ENCODE measurements at places on chromosomes 5 and 9. TPM values are rescaled to one million over a fixed set of nuclear protein-coding genes. Genes with fewer than 3 reads are reported as not detected.

DNA sequence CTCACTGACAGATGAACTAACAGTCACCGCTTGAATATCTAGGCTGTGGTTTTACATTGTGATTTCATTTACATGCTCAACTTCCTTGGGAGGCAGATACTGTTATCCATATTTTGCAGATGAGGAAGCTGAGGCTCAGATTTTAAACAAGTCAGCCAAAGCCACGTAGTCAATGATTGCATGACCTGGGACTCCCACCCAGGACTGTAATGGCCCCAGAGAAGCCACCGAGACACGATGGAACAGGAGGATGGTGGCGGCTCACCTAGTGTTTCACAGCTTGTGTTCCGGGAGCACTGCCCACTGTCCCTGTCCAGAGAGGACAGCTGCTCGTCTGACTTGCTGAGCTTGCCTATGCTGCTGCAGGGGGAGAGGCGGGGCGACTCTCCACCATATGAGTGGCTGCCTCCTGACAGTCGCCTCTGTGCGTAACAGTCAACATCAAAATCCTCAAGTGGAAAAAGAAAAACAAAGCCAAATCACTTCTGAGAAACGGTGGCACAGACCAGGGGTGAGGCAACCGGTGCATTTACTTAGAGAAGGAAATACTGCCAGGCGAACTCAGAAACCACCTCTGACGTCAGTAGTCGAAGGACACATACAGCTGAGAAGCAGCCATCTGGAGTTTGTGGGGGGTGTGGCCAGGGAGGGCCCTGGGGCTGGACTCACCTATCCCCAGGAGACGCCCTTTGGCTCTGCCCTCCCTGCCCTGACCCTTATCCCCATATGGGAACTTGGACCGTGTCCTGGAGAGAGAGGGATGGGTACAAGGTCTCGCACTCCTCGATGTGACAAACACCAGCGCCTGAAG, 82.5 kb downstream of the PRRT1B start:
- no peak for DNase-seq

DNA sequence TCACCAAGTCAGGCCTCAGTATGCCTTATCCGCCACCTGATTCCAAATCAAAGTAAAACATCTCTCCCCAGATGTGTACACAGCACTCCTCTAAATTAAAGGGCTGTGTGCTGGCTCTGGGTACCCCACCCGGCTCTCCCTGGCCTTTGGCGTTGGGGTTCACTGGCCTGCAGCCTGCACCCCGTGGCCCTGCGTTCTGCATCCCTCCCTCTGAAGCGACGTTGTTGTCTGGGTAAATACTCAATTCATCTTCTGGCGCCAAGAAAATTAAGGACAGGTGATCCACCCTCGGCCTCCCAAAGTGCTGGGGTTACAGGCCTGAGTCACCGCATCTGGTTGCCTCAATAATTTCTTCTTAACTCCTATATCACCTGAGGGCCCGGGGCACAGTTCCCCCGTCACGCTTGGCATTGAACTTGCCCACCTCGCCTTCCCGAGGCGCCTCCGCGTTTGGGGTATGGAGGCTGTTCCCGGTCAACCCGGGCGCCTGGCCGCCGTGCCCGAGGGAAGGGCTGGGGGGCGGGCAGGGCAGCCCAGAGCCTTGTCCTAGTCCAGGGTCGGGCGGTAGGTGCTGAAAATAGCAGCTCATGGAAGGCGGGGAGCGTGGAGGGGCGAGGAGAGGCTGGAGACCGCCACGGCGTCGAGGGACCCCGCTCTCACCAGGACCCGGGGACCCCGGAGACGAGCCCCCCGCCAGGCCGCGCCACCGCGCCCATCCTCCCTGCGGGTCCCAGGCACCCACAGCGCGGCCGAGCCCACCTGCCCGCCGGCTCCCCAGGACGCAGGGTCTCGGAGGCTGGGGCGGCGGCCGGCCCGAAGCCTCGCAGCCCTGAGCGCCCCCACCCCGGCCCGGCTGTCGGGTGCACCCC, 531 bp downstream of the ABO start:
- no peak for DNase-seq

- DNase-seq, result no peak
Observed at GRCh38 chr9:129551393-129551973, 69.4 kb downstream of the C9orf50 start.

DNA sequence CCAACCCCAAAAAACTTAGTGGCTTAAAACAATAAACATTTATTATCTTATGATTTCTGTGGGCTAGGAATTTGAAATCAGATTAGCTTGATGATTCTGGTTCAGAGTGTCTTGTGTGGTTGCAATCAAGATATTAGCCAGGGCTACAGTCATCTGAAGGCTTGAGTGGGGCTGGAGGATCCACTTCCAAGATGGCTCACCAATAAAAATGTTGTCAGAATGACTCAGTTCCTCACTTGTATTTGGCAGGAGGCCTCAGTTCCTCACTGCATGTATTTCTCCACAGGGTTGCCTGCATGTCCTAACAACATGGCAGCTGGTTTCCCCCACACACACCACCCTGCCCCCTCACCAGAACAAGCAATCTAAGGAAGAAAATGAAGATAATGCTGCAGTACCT, 98.2 kb upstream of the NIPBL start:
- DNase-seq, result no peak

DNA sequence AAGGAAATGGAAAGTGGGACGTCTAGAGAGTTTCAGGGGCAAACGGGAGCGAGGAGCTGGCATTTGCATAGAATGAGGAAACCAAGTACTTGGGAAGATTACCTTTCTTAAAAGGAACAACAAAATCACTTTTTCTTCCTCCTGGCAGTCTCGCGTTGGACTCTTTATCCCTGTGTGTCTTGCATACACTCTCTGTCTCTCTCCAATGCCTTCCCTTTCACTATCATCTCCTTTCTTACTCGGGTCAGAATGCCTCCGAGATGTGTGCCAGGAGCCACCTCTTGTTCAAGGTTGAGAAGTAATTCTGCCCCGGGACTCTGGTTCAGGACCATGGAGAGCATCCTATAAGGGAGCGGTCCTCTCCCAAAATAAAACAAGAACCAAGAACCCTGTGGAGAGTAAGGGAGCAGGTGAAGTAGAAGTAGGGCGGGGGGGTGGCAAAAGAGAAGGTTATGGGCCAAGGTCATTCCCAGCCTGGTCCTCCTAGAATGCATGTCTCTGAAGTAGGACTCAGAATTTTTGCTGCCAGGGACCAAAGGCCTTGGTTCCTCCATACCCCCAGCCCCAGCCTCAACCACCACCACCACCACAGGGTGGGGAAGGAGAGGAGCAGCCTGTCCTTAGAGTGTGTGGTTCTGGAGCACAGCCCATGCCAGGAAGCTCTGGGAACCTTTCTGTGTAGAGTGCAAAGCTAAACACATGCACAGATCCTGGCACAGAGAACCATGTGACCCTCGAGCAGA, 72.1 kb upstream of the ARAP3 start:
- no peak for DNase-seq

GRCh38 chr5:78669331-78669730, 20.8 kb upstream of the LHFPL2 start:
- no peak for DNase-seq

DNA sequence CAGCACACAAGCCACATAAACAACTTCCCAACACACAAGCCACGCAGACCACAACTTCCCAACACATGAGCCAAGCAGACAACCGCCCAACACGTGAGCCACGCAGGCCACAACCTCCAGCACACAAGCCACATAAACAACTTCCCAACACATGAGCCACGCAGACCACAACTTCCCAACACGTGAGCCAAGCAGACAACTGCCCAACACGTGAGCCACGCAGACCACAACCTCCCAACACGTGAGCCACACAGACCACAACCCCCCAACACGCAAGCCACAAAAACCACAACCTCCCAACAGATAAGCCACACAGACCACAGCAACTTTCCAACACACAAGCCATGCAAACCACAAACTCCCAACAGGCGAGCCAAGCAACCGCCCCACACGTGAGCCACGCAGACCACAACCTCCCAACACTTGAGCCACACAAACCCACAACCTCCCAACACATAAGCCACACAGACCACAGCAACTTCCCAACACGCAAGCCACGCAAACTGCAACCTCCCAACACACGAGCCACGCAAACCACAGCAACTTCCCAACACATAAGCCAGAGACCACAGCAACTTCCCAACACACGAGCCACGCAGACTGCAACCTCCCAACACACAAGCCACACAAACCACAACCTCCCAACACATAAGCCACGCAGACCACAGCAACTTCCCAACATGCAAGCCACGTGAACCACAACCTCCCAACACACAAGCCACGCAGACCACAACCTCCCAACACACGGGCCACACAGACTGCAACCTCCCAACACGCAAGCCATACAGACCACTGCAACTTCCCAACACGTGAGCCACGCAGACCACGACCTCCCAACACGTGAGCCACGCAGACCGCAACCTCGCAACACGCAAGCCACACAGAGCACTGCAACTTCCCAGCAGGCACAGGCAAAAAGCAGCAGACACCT, 10.1 kb downstream of the BRD9 start:
- DNase-seq, result no peak

FOXD4 gene
- 0.35 TPM for total RNA-seq

Measured in mesothelial cell of epicardium (in vitro differentiated cells).